ENCODE measurements at places on chromosomes 16 and 17.
A peak's percentile ranks its signal among the peaks of the same experiment; 100 is the strongest.

GRCh38 chr16:79902351-79902750 is 301.8 kb upstream of the MAF start:
- DNase-seq = no peak

DNA sequence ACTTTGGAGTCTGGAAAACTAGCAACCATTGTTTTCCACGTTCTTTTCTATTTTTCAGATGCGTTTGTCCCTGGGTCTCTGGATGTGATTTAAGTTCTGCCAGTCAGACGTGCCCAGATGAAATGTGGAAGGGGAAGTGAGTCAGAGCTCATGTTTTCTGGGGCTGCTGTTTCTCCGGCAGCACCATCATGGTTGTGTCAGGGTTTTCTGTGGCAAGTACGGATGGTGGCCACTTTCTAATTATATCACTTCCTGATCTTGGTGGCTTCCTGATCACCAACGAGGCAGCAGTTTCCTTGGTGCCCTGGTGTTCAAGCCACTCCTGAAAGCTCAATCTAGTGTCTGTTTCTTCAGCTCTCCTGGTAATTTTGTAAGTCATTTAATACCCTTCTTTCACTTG is 31.4 kb upstream of the PMFBP1 start:
- DNase-seq = peak; percentile 60

GRCh38 chr16:50469744-50470321 is 78.4 kb upstream of the NKD1 start:
- DNase-seq = no peak

DNA sequence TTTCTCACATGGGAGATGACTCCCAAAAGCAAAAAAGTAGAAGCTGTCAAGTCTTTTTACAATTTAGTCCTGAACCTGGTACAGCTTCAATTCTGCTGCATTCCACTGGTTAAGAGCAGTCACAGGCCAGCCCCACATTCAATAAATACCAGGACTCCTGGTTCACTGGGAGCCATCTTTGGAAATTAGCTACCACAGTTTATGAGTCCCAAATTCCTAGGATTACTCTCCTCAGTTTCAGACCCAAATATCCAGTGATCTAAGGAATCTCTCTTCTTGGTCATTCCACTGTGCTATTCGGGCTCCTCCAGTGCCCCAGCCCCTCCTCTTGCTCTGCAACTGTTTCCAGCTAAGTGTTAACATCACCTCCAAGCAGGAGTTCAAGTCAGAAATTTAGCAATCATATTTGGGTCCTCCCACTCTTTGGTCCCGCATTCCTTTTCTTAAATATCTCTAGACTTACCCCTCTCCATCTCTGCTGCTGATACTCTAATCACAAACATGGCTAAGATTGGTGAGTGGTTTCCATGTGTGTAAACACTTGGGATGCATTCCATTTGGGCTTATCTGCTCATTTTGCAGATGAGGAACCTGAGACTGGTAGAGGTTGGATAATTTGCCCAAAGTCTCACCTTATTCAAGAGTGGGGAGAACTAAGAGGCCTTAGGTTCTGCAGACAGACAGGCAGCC is 9.6 kb upstream of the WIPF2 start:
- DNase-seq = peak; percentile 95

DNA sequence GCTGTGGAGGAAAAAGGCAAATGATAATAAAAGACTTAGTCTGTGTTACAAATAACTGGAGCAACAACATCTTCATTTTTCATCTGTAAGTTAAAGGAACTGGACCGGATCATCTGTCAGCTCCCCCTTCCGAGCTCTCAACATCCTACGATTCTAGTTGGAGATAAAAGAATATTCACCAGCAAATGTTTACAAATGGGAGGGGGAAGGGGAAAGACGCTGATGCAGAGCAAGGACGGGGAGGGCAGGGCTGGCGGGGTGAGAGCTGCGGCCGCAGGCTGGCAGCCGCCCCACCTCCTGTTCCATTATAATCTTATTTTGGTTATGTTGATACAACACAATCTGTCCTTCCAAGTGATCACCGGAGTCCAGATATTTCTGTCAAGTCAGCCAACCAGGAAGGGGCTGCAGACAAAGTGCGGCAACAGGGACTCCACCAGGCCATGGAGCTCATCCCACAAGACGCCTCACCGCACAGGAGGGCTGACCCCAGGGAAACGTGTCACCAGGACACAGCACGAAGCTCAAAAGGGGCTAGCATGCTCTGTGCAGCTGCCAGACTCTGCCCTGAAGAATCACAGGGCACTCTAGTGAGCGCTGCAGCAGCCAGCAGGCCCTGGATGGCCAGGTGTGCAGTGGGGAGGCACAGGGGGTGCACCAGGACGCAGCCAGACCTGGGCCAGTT is 19.7 kb downstream of the FBXO31 start:
- peak; percentile 48 for DNase-seq

DNA sequence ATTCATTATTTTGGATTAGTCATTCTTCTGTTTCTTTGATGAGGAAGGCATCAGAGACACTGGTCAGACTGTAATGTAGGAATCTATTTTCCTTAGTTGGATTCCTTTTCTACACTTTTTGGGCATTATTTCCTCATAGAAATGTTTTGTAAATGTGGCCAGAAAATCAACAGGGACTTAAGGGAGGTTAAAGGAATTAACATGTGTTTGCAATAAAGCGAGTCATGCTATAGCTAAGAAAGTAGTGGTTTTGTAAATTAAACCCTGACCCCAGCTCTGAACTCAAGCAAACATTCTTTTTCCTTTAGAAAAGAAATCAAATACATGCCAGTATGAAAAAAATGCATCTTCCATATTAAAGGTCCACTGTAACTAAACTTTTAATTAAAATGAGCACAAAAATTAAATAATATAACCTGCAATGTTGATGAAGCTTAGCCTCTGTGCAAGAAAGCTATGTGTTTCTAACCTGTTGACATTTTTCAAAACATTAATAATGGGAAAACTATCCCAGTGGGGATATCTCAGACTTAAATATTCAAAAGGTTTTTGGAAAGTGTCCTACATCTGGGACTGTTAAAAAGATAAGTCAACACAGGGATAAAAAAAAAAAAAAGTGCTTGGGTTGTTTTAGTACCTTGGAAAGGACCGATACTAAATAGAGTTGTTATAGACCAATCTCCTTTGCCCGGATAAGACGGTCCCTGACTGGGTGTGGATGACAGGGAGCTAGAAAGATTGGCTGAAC is 428.0 kb downstream of the CA10 start:
- DNase-seq = no peak

DNA sequence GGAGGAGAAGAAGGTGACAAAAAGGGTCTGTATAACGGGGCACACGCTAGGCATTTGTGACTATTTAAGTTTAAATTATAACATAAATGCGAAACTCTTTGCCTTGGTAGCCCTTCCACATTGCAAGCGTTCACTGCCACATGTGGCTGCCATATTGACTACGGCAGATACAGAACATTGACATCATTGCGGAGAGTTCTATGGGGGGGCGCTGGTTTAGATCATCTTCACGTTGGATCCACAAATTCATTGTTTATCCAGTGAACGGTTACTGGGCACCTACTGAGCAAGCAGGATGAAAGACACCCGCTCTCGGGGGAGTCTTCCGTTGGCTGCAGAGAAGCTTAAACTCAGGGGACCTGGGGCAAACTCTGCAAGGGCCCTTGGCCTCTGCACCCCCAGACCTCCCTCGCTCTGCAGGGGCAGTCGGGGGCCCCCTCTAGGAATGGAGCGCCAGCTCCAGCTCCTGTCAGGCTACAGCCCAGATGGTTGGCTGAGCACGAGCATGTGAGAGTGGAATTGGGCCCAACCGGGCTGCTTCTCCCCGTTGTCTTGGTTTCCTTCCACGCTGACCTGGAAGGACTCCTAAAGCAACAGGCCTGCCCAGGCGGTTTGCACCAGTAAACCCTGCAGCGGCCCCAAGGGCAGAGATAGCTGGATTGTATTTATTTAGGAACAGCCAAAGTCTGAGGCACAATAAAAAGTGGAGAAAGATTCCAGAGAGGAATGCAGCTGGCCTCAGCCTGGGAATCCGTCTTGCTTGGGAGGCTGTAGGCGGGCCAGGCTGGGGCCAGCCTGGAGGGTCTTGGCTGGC is 172.2 kb downstream of the SEC14L1 start:
- DNase-seq = peak; percentile 94

GRCh38 chr16:67884684-67885083 is at the start of gene NRN1L:
NRN1L (plus strand) TSS chr16:67884885; CDS start chr16:67884904, 19 bp downstream.
- DNase-seq = peak; percentile 94

GRCh38 chr16:2663553-2664546 is 18.5 kb upstream of the KCTD5 start:
- DNase-seq = peak; percentile 60

DNA sequence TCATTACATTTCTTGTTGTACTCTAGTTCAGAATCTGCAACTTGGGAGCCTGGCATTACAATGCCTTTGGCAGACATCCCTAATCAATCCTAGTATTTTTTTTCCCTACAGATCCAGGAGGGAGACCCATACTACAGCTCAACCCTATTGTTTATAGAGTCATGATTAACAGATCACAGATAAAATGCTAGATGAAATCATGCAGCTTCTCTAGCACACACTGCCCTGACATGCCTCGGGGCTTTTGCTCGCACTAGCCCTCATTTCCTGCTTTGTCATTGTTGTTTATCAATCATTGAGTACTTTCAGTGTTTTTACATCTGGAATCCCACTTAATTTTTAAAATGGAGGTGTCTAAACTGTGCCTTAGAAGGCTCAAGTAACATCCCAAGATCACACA is 412.5 kb downstream of the CA10 start:
- DNase-seq = no peak

DNA sequence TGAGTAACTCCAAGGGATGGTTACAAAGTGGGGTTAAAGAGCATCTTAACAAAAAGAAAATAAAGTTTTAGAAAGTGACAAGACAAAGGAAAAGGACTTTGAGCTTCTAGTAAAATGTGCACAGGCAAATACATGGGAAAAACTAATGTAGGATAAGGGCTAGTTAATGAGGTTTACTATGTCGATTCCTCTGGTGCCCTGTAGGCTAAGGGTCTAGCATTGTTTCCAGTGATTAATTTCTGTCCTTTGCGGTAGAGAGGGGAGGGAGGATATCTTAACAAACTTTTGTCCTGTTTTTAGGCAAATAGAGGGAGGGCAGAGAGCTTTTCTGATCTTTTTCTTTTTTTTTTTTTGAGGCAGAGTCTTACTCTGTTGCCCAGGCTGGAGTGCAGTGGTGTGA is 96.6 kb upstream of the SIAH1 start:
- DNase-seq = no peak

DNA sequence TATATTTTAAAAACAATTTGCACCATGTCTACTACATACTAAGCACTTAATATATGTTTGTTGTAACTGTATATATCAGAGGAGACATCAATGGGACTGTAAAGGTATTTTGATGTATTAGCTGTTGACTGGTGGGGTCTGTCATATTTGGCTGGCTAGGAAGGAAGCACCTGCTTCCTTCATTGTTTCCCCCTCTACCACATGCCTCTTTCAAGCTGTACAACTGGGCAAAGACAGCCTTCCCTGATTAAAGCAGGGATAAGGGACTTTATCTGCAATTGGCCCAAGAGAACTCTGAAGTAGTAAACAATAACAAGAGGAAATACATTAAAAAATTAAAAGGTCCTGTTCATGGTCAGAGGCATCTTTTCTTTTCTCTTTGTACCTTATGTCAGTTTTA is 5.5 kb upstream of the SLFN12L start:
- no peak for DNase-seq

- no peak for DNase-seq
Observed at GRCh38 chr17:75499313-75500022, 15.9 kb downstream of the CASKIN2 start.

DNA sequence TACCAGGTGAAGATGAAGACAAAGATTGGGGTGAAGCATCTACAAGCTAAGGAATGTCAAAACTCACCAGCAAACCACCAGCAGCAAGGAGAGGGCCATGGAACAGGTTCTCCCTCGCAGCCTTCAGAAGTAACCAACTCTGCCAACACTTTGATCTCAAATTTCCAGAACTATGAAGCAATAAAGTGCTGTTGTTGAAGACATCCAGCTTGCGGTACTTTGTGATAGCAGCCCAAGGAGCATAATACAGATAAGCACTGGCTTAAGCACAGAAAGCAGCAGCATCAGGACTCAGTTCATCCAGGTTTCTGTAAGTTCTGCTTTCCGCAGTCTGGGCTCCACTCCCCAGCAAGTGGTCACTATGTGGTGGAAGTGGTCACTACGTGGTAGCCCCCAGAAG is 16.0 kb upstream of the CDRT4 start:
- no peak for DNase-seq

GRCh38 chr16:30758988-30759491 is 2.8 kb downstream of the CFAP119 start:
- DNase-seq = no peak

DNA sequence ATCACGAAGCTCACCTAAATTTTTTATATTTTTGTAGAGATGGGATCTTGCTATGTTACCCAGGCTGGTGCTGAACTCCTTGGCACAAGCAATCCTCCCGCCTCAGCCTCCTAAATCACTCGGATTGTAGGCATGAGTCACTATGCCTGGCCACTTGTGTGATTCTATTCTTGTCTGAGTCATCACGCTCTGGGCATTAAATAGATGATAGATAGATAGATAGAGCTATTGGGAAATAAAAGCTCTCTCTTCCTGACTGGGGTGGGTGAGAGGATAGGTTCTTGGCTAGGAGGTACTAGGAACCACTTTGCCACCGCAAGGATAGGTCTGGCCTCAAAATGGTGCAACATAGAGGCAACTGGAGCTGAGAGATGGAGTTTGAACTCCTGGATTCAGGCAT is 21.4 kb upstream of the CACNG3 start:
- no peak for DNase-seq

DNA sequence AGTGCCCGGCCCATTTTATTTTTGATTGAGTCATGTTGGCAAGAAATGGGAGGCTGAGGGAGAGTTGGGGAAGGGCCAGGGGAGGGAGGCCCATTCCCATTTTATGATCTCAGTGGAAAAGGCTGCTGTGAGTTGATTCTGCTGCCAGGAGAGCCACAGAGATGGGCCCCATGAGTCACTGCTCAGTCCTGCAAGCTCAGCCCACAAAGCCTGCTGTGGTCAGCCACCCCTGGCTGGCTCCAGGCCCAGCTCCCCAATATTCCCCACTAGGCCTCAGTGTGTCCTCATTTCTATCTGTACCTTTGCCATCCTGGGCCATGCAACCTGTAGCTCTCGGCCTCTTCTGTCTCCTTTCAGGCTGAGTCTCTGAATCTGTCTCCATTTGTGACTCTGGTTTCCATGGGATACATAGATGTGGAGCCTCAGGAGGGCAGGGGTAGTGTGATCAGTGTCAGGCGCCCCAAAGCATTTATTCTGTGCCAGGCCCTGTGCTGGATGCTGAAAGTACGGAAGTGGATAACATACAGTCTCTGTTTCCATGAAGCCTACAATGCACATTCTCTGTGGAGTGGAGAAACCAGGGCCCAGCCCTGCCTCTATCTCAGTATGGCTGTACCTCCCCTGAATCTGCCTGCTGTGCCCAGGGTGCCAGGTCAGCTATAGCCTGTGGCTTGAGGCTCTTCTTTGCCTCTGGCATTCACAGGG is 1.9 kb upstream of the PLEKHG4 start:
- peak; percentile 99 for DNase-seq

- no peak for DNase-seq
Observed at GRCh38 chr16:29738514-29738913, 7.3 kb downstream of the C16orf54 start.
